A549 treated with GW870086 at 1 μM for 4 hours (cell line): ENCODE measurements at places on chromosomes 4 and X. TPM values are rescaled to one million over a fixed set of nuclear protein-coding genes. Genes with fewer than 3 reads are reported as not detected.

MBTPS2 gene
- 17.7 to 26.0 TPM (median 24.7 TPM) in 5 replicates for total RNA-seq

C1QTNF7 gene
- not detected in 5 replicates for total RNA-seq

CHRDL1 gene
- not detected in 5 replicates for total RNA-seq

SYTL5 gene
- total RNA-seq = 0.24 to 0.46 TPM (median 0.38 TPM) in 5 replicates

SATL1 gene
- not detected in 5 replicates for total RNA-seq

HSFX2 gene
- 0.17 to 0.29 TPM (median 0.22 TPM) in 3 of 5 replicates, not detected in the others for total RNA-seq

C4orf33 gene
- 3.6 to 5.2 TPM (median 4.3 TPM) in 5 replicates for total RNA-seq
